Frontal cortex (tissue), 4 donors: ENCODE measurements at places on chromosomes 1 and 21.

- DNase-seq = no peak
Observed at GRCh38 chr1:78501203-78501602, 10.4 kb downstream of the PTGFR start.

DNA sequence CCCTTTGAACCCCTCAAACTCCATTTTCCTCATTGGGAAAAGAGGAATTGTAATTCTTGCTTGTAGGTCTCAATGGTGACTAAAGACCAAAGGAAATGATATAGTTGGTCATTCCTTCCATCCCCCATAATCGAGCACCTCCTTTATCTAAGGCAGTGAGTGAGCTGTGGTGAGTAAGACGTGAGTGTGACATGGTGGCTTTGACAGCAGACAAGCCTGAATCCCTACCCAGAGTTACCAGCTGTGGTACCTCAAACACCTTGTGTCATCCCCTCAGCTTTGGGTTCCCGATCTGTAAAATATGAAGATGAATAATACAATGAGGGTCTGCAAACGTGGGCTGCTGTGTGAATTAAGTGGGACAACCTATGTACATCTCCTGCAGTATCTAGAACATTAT lies 8.4 kb downstream of the TRAF5 start:
- no peak for DNase-seq

- no peak for DNase-seq
Observed at GRCh38 chr1:152699746-152700145, 1.6 kb downstream of the LCE2A start.

DNA sequence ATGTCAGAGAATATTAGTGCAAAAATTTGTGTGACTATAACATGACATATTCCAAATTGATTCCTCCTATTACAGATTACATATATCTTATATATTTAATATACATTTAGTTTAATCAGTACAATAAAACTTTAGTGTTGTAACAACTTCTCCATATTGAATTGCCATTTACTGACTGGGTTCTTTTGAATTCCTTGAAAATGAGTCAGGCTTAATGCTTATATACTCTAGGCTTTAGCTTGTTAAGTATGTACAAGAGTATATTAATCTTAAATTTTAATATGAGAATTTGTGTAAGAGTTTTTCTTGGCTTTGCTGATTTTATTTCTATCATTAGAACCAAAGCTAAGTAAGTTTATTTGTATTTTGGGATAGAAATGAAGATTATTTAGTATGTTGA lies 40.3 kb downstream of the XPR1 start:
- no peak for DNase-seq

- DNase-seq = no peak
Observed at GRCh38 chr1:212045981-212046380, 10.4 kb downstream of the DTL start.

DNA sequence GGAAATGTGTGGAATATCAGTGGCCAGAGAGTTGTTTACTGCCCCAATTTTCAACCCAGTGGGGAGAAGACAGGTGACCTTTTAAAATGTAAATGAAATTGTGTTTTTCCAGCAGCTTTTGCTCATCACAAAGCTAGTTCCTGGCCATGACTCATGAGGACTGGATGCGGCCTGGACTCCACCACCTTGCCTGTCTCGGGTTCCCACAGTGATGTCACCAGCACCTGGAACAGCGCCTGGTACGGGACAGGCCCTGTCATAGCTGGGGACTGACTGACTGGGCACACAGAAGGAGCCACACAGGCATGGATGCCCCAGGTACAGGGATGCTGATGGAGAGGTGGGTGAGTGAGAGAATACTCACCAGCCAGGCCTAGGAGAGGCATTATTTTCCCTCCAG lies 277.1 kb downstream of the AJAP1 start:
- DNase-seq = peak; percentile 9

DNA sequence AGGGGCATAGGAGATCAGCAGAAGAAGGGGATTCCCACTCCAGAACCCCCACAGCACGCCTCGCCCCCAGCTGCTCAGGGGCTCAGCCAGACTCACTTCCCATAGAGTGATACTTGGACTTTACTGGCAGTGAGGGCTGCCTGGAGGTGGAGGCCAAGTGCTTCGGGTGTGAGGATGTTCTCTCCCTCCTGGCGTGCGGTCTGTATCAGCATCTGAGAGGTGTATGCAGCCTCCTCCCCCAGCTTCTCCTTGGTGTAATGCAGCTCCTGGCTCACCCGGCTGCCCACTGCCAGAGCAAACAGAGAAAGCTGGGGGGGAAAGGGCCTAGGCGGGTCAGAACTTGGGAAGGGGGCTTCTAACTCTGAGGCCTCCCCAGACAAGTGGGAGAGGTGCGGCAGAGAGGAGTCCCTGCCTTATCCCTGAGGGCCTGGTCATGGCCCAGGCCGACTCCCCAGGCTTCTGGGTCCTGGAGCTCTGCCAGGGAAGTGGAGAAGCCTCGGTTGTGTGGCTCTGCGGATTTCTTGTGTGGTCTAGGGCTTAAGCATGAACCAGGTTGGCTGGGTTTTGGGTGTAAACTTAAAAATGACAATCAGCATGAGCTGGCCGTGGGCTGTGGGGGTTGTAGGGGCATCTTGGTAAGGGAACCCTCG lies 10.9 kb downstream of the PTCH2 start:
- no peak for DNase-seq

- no peak for DNase-seq
Observed at GRCh38 chr1:22171951-22172715, 29.2 kb upstream of the WNT4 start.

DNA sequence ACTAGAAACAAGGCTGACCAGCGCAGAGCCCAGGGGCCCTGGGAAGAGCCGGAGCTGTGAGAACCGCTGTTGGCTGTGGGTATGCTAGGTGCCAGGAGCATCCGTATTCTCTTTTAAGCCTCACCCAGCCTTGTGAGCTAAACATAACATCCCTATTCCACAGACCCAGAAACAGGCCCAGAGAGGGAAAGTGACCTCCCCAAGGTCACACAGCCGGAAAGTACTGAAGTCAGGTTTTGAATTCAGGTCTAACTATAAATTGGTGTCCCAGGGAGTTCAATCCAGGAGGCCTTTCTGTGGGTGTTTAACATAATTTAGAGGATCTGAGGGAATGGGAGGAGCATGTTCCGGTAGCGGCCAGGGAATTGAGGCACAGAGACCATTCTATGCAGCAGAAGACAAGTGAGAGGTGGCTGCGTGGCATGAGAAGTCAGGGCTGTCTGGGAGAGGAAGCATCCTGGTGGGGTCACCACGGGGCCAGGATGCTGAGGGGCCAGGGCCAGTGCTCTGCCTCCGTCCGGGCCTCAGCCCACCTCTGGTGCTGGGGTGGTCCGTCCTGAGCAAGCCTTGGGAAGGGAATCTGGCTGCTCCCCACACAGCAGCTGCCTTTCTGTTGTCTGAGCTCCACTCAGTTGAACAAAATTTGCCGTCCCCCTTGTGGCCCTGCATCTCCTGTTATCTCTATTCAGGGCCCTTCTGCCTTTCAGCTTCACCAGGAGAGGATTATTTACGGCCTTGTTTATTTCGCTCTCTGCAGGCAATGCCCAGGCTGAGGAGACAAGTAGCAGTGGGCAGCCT lies 338.8 kb upstream of the VAMP3 start:
- no peak for DNase-seq

DNA sequence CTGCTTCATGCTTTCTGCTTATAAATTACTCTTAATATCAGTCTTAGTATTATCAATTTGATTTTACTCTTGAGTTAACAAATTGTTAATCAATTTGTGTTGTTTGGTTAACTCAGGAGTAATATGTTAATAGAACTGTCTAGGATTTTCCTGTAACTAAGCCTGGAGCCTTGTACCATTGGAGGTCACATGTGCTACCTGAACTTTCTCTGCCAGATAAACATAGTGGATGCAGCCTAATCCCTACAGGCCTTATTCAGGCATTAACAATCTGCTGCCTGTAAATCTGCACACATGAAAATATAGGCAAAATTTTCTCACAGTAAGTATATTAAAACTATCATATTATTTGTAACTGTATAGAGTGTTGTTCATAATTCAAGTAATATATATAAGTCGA lies 47.1 kb upstream of the TMPRSS2 start:
- DNase-seq = no peak

DNA sequence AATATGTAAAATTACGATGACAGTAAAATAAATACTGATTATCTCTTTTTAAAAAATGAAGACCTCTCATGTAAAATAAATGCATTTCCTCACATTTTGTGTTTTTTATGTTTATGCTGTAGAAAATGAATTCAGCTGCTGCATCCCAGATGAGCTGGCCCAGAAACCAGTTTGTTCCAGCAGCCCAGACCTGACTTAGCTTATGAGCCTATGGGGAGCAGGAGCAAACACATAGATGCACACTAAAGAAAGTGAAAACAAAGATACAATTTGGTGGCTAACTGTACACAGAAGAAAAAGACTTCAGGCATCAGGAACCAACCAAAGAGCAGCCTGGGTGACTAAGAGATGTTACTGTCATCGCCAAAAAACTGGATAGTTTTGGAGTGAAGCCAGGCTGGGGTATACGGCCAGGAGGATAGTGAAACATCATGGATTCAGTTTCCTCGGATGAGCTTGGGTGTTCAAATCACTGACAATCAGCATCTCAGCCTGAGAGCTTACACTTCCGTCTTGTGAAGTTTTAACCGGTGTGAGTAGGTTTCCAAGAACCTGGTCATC lies 113.9 kb upstream of the BACE2 start:
- DNase-seq = no peak

GRCh38 chr1:154327466-154328317 lies 2.4 kb downstream of the ATP8B2 start:
- no peak for DNase-seq

GRCh38 chr1:112267929-112268328 lies 128.1 kb upstream of the CTTNBP2NL start:
- no peak for DNase-seq

GRCh38 chr21:25175938-25176337 lies 431.3 kb downstream of the MRPL39 start:
- DNase-seq = no peak

DNA sequence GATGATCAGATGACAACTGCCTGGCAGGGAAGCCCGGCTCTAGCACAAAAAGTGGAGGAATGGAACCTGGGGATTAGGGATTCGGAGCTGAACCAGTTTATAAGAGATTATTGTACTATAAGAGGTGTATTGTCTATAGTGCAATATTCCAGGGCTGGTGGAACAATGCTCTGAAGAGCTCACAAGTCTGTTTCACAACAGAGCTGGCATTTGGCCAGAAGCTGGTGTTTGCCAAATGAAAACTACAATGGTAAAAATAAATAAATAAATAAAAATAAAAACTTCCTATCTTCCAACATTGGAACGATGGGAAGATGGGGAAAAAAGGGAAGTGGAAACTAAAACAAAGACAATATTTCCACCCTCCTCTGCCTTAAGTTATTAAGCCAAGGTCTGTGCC lies 73.5 kb downstream of the CHODL start:
- DNase-seq = no peak
